ENCODE measurements at places on chromosomes 5 and 9.

- DNase-seq, result no peak
Observed at GRCh38 chr9:121556580-121556979, 56.9 kb upstream of the GGTA1 start.

DNA sequence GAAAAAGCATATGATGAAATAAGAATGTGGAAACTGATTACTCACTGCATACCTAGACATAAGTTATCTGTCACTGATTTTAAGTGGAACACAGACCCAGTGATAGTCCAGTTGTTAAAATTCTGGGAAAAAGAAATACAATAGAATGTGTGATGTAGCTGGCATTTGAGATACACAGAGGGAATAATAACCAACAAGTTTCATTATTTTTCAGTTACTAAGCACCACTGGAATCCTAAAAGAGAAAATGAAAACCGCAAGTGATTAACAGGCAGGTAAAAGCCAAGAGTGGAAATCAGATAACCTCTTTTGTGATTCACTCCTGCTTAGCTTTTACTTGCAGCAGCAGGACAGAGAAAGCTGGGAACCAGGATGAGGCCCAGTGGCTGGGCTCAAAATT lies 994.0 kb upstream of the SEMA6A start:
- no peak for DNase-seq

GRCh38 chr9:76559286-76559685 lies 100.3 kb downstream of the GCNT1 start:
- DNase-seq, result no peak

GRCh38 chr5:157143127-157143971 lies 684 bp upstream of the MED7 start:
- no peak for DNase-seq

DNA sequence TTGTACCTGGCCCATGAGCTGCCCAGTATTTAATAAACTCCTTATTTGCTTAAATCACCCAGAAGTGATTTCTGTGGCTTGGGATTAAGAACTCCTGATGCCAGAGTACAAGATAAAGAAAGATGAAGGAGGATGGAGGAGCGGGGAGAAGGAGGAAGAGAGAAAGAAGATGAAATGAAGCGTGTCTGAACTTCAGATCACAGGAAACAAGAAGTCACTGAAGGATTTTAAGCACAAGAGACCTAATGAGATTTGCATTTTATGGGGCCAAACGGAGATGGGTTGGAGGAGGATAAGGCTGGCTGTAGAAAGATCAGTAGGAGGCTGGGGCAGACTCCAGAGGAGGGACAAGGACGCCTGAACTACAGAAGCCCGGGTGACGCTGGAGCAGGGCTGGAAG lies 3.1 kb downstream of the EIF4E1B start:
- no peak for DNase-seq

DNA sequence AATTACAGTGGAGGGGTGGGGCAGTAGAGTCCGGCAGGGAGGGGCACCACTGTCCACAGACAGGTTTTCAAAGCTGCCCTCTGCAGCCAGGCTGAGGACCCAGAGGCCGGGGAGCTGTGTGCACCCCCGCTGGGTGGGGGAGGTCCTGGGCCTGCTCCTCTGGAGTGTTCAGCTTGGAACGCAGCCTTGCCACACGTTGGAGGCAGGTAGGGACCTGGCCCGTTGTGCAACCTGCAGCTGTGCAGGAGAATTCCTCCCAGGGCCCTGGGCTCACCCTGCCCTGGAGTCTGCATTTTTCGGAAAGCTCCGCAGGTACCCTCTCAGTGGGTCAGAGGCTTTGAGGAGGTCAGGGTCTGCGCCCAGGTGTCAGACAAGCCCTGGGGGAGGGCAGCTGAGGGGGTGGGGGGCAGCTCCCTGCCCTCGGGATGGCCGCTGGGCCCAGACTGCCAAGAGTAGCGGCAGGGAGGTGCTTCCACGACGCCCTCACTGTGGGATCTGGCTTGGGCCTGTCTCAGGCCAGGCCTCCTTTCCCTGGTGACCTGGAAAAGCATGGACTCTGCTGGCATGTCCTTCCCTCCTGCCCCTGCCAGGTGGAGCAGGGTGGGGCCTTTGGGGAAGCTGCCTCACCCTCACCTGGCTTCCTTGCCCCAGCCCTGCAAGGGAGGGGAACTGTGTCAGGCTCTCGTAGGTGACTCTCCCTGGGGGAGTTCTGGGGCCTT lies 29.5 kb downstream of the RXRA start:
- DNase-seq, result no peak

DNA sequence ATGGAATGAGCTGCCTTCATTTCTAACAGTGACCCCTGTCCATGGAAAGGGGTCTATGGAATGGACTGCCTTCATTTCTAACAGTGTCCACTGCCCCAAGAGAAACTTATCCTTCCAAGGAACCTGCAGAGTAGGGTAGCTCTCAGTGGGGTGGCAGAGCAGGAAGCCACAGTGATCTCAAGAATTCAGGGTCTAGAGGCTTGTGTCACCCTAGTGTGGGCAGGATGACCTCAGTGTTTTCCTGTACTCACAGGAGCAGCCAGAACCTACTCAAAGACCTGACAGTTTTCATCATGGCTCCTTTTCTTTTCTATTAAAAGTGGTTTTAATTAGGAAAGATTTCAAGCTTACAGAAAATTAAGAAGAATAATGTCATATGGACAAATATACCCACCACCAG lies 27.5 kb downstream of the SEC61B start:
- no peak for DNase-seq

Data from heart left ventricle (tissue), 16 donors.